CD4-positive, alpha-beta T cell treated with Interleukin-12 subunit alpha and Interleukin-12 subunit beta, for 1 hour (primary cell): ENCODE measurements at places on chromosomes 16 and 17.

GRCh38 chr16:50515218-50515617 is 33.0 kb upstream of the NKD1 start:
- DNase-seq, result no peak

- no peak for DNase-seq
These were observed 4.7 kb upstream of the IGF2BP1 start for GRCh38 chr17:48992444-48992843.

DNA sequence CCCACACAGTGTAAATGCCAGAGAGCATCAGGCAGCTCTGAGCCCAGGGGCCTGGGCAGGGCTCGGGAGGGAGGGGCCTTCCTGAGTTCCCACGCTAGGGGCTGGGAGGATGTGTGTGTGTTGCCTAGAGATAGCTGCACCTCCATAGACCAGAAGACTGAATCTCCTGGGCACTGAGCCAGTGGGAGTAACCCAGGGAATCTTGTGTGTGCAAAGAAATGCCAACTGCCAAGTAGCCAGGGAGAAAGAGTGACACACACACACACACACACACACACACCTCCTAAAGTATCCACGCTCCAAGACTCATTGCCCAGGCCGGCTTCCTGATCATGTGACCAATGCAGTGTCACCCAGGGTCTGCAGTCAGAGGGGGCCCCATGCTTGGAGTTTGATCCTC is 166.2 kb upstream of the RPL38 start:
- no peak for DNase-seq

DNA sequence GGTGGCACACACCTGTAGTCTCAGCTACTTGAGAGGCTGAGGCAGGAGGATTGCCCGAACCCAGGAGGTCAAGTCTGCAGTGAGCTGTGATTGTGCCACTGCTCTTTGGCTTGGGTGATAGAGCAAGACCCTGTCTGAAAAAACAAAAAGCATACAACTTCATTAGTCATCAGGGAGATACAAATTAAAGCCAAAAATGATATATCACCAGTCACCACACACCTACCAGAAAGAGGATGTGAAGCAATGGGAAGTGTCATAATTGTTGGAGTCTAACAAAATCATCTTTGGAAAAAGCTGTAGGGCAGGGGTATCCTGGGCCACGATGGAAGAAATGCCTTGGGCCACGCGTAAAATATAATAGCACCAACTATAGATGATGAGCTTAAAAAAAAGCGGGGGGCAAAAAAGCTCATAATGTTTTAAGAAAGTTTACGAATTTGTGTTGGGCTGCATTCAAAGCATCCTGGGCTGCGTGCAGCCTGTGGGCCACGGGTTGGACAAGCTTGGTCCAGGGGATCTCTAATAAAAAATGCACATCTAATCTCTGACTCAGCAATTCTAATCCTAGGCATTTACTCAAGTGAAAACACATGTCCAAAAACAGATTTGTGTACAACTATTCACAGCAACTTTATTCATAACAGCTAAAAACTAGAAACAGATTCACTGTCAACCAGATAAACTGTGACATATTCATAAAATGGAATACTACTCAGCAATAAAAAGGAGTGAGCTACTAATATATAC is 65.9 kb downstream of the HIC1 start:
- DNase-seq, result no peak

DNA sequence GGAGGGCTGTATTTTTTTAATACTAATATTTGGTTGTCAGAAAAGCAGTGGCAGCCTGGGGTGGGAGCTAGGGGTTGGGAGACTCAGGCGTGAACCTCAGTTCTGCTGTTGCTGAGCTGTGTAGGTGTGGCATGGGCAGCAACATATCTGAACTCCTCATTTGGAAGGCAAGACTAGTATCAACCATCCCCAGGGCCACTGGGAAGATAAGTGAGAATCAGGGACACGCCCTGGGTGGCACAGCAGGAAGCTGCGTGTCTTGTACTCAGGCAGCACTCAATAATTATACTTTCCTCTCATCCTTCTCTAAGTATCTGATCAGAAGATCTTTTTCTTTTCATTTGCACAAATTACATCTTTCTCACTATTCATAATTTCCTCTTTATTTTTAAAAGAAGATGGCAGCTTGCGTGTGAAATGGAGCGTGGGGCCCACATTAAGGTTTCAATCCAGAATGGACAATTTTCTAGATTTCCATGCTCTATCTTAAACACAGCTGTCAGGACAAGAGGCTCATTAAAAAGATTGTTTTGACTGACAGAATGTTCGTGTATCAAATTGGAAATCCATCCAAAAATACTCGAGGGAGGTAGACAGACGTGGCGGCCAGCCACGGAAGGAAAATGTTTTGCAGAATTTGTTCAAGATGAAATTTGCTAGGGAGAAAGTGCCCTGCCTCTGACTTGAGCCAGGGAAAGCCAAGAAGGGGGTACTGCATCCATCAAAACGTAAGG is 121.1 kb downstream of the CPPED1 start:
- DNase-seq, result no peak
